ENCODE measurements at places on chromosomes 6 and 20.

GRCh38 chr6:137873273-137873762 lies 6.3 kb downstream of the TNFAIP3 start:
- peak; percentile 15 for DNase-seq

DNA sequence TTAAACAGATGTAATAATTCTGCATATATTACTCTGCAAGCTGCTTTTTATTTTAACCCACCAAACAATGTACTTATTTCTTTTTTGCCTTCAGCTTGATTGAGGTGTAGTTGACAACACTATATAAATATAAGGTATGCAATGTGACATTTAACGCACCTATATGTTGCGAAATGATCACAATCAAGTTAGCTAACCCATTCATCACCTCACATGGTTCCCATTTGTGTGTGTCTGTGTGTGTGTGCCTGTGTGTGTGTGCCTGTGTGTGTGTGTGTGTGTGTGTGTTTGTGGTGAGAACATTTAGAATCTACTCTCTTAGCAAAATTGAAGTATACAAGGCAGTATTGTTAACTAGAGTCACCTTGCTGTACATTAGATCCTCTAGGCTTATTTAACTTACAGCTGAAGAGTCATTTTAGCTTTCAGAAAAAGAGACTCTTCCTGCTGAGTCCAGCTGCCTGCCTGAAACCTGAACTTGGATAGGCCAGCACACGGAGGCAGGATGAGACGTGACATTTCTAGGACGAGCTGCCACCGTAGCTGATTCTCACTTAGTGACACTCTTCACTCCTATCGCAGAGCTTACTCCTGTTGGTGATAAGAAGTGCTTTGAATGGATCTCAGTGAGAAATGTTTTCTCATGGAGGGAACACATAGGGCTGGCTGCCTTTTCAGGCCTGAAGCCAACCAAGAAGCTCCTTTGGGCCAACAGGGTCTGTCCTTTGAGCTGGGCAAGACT lies 126.5 kb upstream of the RIPOR2 start:
- DNase-seq, result no peak

- no peak for DNase-seq
Measured at GRCh38 chr6:86251106-86251505, 608.4 kb upstream of the SYNCRIP start.

DNA sequence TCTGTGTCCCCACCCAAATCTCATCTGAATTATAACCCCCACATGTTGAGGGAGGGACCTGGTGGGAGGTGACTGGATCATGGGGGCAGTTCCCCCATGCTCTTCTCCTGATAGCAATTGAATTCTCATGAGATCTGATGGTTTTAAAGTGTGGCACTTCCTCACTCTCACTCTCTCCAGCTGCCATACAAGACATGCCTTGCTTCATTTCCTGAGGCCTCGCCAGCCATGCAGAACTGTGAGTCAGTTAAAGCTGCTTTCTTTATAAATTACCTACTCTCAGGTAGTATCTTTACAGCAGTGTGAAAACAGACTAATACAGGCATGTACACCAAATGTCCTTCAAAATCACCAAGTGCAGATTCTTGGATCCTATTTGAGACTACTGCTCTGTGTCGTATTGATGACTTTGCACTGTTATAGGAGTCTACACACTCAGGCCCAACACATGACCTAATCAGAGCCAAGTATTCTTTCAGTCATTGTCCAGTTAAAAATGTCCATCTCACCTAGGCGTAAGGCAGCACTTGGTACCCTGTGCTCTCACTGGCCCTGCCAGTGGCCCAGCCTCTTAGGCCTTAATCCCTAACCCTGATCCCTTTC lies 52.8 kb upstream of the UST start:
- no peak for DNase-seq

GRCh38 chr6:105164418-105164817 lies 15.4 kb downstream of the POPDC3 start:
- no peak for DNase-seq
